ENCODE measurements at places on chromosomes 5 and 9.
A peak's percentile ranks its signal among the peaks of the same experiment; 100 is the strongest.

GRCh38 chr5:103849934-103850333, 287.3 kb upstream of the NUDT12 start:
- DNase-seq, result no peak

GRCh38 chr9:110835404-110835803, 166.8 kb downstream of the MUSK start:
- no peak for DNase-seq

DNA sequence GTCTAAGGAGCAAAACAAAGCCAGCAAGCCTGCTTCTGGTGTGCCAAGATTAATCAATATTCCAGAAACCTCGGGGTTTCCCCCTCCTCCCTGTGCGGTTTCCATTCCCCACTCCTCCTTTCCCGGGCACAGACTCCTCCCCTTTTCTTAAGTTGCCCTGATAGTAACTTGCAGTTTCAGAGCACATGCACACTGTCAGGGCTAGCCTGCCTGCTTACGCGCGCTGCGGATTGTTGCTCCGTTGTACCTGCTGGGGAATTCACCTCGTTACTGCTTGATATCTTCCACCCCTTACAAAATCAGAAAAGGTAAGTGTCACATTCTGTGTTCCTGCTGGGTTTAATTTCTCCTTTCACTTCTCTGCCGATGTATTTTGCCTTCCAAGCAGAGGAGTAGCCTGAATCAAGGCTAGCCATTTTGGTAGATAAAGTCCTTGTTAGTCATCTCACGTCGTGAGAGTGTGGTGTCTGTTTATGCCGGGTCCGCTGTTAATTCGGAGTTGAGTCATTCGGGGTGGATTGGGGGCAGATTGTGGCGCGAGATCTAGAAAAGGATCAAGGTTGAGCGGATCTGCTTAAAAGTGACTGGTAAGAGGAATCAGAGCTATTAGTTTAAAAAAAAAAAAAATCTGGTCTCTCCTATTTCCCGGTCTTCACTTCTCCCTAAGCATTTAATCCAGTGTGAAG, at the start of gene SLC1A3:
TSS of gene SLC1A3 (plus strand) at position 179 of the 686 bp plus-strand sequence. CDS start 1,818 bp downstream, outside the sequence.
- peak; percentile 87 for DNase-seq

DNA sequence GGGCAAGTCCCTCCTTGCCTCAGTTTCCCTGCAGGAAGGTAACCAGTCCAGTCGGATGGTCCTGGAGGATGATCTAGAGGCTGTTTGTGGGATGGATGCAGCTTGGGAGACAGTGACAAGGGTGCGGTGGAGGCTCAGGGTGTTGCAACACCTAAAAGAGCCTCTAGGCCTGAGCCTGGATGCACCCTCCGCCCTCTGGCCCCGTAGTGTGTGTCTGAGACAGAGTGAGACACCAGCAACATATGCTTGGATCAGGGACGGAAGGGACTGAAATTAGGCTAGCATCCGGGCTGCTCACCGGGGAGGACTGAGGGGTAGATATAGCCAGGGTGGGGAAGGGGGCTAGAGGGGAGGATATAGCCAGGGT, 1.1 kb downstream of the CRAT start:
- peak; percentile 47 for DNase-seq

DNA sequence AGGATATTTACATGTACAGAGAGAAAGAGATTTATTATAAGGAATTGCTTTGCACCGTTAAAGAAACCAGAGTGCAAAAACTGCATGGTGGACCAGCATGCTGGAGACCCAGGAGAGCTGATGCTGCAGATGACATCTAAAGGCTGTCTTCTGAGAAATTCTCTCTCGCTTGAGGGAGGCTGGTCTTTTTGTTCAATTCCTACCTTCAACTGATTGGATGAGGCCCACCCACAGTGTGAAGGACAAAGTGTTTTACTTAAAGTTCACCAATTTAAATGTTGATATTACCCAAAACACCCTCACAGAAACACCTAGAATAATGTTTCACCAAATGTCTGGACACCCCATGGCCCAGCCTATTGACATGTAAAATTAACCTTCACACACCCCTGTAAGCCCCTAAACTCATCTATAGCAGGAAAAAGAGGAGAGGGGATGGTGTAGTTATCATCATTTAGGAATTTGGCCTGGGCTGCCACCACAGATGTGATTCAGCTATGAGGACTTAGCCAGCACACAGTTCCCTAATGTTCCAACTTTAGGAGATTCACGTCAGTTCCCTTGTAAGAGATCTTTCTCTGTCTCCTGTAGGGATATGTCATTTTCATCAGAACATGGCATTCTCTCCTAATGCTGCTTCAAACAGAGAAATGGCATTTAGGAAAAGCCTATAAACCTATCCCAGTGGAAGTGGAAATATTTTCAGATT, 358.2 kb upstream of the TLE4 start:
- no peak for DNase-seq

GRCh38 chr9:27924502-27924901, 351.2 kb upstream of the C9orf72 start:
- DNase-seq, result no peak

- DNase-seq, result peak; percentile 34
Measured at GRCh38 chr5:74205767-74206578, 434.6 kb downstream of the ENC1 start.

GRCh38 chr5:15943487-15943886, 236.1 kb downstream of the MARCHF11 start:
- DNase-seq, result no peak

GRCh38 chr5:138898742-138899141, 23.6 kb upstream of the LRRTM2 start:
- no peak for DNase-seq

GRCh38 chr5:99694884-99695283, 766.1 kb upstream of the CHD1 start:
- no peak for DNase-seq
